ENCODE measurements at places on chromosomes 4 and X. TPM values are rescaled to one million over a fixed set of nuclear protein-coding genes. Genes with fewer than 3 reads are reported as not detected.

- no peak for DNase-seq
Measured at GRCh38 chrX:10381193-10381592, 224.4 kb downstream of the CLCN4 start.

The CT45A2 gene
- not detected for polyA plus RNA-seq

GRCh38 chr4:288891-289290 lies 16.4 kb downstream of the ZNF732 start:
- no peak for DNase-seq

GRCh38 chr4:10179957-10180602 lies 63.5 kb upstream of the WDR1 start:
- no peak for DNase-seq

DNA sequence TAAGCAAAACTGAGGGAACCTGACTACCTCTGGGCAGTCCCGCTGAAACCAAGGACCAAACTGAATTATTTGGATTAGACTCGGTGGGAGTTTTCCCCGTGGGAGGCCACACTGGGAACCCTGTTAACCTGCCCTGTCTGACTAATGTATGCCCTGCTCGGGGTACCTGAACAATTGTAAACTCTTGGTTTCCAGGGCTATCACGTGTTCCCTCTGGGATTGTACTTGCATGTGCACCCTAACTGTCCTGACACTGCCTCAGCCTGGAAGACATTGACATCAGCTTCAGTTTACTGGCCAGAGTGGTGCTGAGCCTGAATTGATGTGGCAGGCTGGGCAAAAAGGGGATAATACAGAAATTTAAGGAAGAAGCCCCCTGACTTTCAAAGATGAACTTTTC lies 20.1 kb upstream of the ZNF41 start:
- no peak for DNase-seq

GRCh38 chr4:41121906-41122305 lies 92.4 kb downstream of the APBB2 start:
- no peak for DNase-seq

GRCh38 chr4:3202836-3203820 lies 45.8 kb upstream of the MSANTD1 start:
- no peak for DNase-seq

- DNase-seq, result no peak
Measured at GRCh38 chr4:102404431-102404969, 59.2 kb upstream of the SLC39A8 start.

- DNase-seq, result no peak
Measured at GRCh38 chr4:168880811-168881595, 129.1 kb downstream of the CBR4 start.

DNA sequence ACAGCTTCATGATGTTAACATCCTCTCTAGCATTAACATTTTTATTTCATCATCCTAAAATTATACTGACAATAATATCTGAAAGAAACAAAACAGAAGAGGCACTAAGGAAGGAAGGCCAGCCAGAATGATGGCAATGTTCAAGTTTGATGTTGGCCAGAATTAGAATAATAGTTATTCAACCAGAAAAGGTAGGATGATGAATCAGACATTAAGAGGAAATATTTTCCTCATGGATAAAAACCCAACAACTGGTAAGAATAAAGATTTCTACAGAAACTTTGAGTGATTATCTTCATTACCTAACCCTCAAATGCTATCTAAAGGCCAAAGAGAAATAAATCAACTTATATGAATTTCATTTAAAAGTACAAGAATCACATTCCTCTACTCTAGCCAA lies 105.2 kb downstream of the PDE5A start:
- DNase-seq, result no peak

The CCNA2 gene
- 17.7 TPM for polyA plus RNA-seq

Data from keratinocyte (primary cell).